Body of pancreas (tissue), 4 donors: ENCODE measurements at places on chromosomes 2 and 18. TPM values are rescaled to one million over a fixed set of nuclear protein-coding genes. Genes with fewer than 3 reads are reported as not detected.

IL1R2 gene
- not detected for total RNA-seq

GRCh38 chr2:237192881-237193280 lies 107.2 kb downstream of the COPS8 start:
- H3K4me1 ChIP-seq = no peaks in the 10 kb centered on the region
- H3K4me3 ChIP-seq = no peak overlapping the region
- H3K27ac ChIP-seq = no peak overlapping the region
- no peaks in the 10 kb centered on the region for H3K36me3 ChIP-seq

BOLL gene
- total RNA-seq = not detected

TMEM18 gene
- 13.2 TPM for total RNA-seq

GRCh38 chr2:24164416-24164973 lies 10.4 kb upstream of the FAM228A start:
- H3K27ac ChIP-seq = no peak overlapping the region
- peak; percentile 5 for DNase-seq
- no peaks in the 10 kb centered on the region for H3K4me1 ChIP-seq
- no peaks in the 10 kb centered on the region for H3K36me3 ChIP-seq

DNA sequence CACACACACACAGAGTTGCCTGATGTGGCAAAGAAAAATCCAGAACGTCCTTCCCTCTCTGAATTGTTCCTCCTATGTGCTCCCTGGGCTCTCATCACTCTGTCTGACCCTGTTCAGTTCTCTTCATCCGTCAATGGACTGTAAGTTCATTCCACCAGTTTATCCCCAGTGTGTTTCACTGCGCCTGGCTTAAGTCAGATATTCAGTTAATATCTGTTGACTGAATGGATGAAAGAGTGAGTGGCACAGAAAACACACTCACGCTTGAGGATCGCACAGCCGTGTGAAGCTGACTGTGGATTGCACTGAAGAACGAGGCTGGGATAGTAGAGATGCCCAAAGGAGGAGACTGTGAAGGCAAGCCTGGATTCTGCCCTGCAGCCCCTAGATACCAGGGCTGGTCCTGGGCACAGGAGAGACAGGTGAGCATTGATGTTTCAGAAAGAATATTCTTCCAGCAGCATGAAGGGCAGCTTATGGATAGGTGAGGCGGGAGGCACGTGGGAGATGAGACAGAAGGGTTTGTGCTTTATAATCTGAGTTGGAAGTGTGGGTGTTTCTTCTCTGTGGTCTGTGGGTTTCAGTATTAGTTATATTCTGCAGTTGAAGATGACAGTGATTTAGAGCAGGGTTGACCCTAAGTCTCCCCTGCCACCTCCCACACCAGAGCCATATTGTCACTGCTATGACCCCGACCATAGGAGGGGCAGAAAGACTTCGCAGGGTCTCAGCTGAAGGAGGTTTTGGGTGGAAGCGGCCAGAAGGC lies 129.9 kb downstream of the SOCS6 start:
- H3K27me3 ChIP-seq = no peaks in the 10 kb centered on the region
- H3K27ac ChIP-seq = no peak overlapping the region
- H3K4me3 ChIP-seq = no peak overlapping the region
- no peak for DNase-seq

FNDC4 gene
- total RNA-seq = 20.8 TPM

SCYGR4 gene
- total RNA-seq = not detected

- no peak overlapping the region for H3K4me3 ChIP-seq
- H3K4me1 ChIP-seq = no peaks in the 10 kb centered on the region
Measured at GRCh38 chr2:69298862-69299261, 88.2 kb downstream of the GFPT1 start.

GRCh38 chr2:236026841-236027240 lies 141.3 kb downstream of the GBX2 start:
- no peak overlapping the region for H3K27ac ChIP-seq
- H3K27me3 ChIP-seq = no peaks in the 10 kb centered on the region
- no peaks in the 10 kb centered on the region for H3K4me1 ChIP-seq

- H3K27ac ChIP-seq = no peak overlapping the region
- no peak for DNase-seq
- H3K27me3 ChIP-seq = no peaks in the 10 kb centered on the region
- no peaks in the 10 kb centered on the region for H3K36me3 ChIP-seq
Measured at GRCh38 chr2:178482437-178482836, 2.2 kb downstream of the PLEKHA3 start.

GRCh38 chr2:174730698-174731018 lies 33.6 kb downstream of the CHRNA1 start:
- no peak for DNase-seq
- peaks cover 16% of the 10 kb centered on the region for H3K4me1 ChIP-seq
- no peaks in the 10 kb centered on the region for H3K27me3 ChIP-seq
- H3K27ac ChIP-seq = no peak overlapping the region
- H3K4me3 ChIP-seq = no peak overlapping the region
- H3K36me3 ChIP-seq = no peaks in the 10 kb centered on the region
